Activated CD4-positive, alpha-beta T cell treated with anti-CD3 and anti-CD28 coated beads, Interleukin-10, Interleukin-2, amounts not matched to agents 100 ng/mL and 50 ng/mL, durations not matched to agents 16 hours and 8 hours (primary cell): ENCODE measurements at places on chromosomes 12 and 14.

DNA sequence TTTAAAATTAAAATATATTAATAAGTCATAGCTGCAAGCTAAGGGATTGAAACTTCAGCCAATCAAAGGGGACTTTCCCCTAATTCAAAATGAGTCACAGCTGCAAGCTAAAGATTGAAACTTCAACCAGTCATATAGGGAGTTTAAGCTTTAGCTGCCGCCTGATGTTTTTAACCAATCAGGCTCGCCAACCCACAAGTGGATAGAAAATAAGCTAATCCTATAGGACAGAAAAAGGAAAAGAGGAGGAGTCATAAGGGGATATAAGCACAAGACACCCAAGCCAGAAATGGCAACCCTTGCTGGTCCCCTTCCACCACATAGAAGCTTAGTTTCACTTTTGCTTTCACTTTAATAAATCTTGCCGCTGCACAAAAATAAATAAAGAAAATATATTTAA, 1154.6 kb downstream of the GALC start:
- DNase-seq = peak; percentile 50

GRCh38 chr12:12903642-12904609, 12.6 kb downstream of the GPRC5A start:
- DNase-seq = no peak

DNA sequence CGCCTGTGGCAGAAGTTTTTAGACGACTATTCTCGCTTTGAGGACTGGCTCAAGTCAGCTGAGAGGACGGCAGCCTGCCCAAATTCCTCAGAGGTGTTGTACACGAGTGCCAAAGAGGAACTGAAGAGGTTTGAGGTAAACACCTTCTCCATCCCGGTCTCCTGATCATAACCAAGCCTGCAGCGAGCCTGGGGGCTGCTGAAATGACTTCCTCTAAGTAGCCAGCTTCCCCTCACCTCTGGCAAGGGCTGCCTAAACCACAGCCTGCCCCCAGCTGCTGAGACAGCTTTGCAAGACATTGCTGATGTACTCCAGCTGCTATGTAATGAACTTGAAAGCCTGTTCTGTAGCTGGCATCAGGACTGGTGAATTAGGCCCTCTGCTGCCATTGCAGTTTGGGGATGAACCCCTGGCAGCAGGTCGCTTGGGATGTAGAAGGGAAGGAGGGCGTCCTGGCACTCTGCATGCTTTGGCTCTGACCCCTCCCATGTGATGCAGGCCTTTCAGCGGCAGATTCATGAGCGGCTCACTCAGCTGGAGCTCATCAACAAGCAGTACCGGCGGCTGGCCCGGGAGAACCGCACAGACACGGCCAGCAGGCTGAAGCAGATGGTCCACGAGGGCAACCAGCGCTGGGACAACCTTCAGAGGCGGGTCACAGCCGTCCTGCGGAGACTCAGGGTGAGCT, 84.6 kb downstream of the ESR2 start:
- no peak for DNase-seq

- DNase-seq = no peak
Observed at GRCh38 chr12:26198742-26199141, 3.4 kb downstream of the SSPN start.

DNA sequence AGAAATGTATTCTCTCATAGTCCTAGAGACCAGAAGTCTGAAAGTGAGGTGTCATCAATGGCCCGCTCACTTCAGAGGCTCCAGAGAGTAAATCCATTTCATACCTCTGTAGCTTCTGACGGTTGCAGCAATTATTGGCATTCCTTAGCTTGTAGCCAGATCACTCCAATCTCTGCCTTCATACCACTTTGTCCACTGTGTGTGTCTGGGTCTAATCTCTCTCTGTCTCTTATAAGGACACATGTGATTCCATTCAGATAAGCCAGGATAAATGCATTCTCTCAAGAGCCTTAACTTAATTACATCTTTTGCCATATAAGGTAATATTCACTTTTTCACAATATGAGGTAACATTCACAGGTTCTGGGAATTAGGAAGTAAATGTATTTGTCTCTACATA, 365.7 kb downstream of the GXYLT1 start:
- DNase-seq = no peak

- no peak for DNase-seq
Observed at GRCh38 chr12:127381681-127382080, 885.3 kb upstream of the TMEM132C start.

DNA sequence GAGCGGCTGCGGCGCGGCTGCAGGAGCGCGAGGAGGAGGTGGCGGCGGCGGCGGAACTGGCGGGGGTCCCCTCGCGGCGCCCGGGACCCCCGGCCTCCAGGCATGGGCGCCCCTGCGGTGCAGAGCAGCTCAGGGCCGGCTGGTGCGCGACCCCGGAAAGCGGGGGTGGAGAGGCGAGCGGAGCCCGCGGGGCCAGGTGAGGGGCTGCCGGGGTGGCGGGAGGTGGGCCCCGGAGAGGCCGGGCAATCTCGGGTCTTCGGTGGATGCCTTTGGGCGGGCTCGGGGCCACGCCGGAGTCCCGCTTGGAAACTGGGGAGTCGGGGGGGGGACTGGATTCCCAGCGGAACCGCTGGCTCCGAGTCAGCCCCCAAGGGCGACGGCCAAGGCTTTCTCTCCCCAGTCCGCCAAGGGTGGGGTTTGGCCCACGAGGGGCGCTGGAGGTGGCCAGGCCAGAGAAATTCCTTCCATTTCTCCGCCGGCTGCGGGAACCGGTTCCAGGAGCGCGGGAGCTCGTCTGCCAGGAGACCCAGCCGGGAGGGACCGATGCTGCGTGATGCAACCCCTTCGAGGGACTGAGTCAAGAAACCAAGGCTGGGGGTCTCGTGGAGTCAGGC, 13.9 kb upstream of the NR4A1 start:
- DNase-seq = no peak

DNA sequence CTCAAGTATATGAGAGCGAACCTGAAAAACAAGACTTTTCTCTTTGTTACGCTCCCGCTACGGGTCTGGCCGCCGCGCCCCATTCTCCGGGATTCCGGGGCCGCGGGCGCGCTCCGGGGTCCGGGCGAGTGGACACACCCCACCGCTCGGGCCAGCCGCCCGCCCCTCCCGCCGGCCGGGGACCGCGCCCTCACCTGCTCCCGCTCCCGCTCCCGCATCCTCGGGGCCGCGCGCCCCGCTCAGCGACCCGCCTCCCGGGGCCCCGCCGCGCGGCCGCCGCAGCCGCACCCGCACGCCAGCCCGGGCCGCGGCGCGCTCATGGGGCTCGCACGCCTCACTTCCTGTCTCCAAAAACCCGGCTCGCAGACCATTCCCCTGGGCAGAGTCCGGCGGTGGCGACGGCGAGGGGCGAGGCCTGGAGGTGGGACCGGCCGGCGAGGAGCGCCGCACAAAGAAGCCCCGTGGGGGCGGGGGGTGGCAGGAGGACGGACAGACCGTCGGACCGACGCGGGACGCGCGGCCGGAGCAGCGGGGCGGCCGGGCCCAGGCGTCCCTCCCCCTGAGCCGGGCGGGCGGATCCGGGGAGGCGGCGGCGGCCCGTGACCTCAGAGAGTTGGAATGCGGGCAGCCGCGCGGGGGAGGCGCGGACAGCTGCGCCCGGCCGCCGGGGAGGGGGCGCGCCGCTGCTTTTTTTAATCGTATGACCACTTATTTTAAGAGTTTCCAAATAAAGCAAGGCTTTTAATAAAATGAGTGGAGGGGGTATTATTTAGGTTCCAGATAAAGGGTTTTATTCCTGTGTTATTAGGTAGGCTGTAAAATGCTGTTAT, at the start of gene PTPN21:
Gene PTPN21 (minus strand): TSS at position 551 of the 830 bp plus-strand sequence. CDS start 4,590 bp downstream, outside the sequence.
- DNase-seq = no peak

- no peak for DNase-seq
Observed at GRCh38 chr12:89976866-89977265, 268.2 kb upstream of the ATP2B1 start.

GRCh38 chr14:24013654-24014514, 25.2 kb downstream of the DHRS4L2 start:
- DNase-seq = peak; percentile 78

DNA sequence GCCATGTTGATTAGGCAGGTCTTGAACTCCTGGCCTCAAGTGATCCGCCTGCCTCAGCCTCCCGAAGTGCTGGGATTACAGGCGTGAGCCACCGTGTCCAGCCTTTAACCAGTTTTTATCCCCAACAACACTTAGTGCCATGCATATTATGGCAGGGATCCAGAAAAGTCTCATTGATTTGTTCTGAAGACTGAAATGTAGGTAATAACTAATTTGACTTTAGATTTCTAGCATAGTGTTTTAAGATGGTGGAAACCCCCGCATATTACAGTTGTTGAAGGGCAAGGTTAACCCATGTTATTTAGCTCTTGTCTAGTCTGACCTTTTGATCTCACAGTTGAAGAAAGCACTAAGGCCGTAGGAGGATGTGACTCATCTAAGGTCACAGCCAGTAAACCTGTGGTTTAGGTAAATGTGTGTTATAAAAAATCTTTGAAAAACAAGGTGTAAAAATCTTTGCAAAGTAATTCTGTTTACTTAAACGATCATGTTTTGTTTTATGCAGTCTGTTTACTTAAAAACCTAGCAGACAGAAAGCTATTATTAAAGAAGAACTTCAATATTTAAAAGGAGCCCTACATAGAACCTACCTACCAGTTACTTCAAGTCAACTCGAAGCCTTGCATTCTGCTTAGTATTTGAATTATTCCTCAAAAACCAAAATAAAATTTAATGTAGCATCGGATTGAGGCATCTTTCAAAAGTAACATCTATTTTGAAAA, 24.8 kb downstream of the BICDL1 start:
- DNase-seq = peak; percentile 88

DNA sequence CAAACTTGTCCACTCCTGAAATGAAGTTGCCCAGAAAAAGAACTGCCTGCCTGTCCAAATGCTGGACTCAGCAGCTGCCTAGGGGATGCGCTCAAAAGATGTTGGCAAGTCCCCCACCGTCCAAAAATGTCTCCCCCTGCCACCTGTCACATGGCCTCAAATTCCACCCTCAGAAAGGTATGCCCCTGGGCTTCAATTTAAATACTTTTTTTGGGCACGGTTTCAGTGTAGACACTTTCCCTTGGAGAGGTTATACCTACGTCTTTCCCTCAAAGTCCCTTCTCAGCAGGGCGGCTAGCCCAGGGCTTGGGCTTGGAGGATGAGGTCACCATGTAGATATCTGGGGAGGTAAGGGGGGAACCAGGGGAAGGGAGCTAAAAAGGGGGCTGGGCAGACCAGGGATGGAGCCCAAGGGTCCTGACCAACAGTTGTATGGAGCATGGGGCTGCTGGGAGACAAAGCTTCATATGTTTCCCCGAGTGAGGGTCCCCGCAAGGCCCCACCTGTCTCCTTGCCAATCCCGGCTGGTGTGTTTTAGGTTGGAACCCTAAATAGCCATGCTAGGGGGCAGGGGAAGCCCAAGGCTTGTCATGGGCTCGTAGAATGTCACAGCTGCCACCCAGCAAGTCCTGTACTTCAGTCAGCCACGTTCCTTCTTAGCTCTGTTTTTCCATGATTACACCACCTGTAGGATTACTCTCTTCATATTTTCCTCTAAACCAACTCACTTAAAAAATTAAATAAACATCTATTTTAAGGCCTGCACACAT, 131.2 kb upstream of the TBX3 start:
- no peak for DNase-seq

DNA sequence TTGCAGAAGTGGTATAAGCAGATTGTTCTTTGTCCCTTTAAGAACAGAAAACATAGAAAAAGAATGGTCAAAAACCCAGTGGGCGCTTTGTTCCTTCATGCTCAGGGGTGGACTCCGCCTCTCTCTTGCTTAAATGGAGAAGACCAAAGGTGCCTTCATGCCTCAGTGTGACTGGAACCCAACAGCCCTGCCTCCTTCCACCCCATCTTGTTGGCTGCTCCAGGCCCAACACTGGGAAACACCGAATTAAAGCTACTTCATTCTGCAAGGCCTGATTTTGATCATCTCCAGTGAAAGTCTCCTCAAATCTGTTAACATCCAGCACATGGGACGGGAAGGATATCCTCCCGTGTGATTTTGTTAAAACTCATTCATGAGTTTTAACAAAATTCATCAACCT, 103.7 kb downstream of the BCL11B start:
- DNase-seq = no peak

- no peak for DNase-seq
Observed at GRCh38 chr14:103052407-103052806, 4.9 kb downstream of the CDC42BPB start.

- no peak for DNase-seq
Observed at GRCh38 chr14:103488960-103489359, 33.7 kb downstream of the CKB start.

DNA sequence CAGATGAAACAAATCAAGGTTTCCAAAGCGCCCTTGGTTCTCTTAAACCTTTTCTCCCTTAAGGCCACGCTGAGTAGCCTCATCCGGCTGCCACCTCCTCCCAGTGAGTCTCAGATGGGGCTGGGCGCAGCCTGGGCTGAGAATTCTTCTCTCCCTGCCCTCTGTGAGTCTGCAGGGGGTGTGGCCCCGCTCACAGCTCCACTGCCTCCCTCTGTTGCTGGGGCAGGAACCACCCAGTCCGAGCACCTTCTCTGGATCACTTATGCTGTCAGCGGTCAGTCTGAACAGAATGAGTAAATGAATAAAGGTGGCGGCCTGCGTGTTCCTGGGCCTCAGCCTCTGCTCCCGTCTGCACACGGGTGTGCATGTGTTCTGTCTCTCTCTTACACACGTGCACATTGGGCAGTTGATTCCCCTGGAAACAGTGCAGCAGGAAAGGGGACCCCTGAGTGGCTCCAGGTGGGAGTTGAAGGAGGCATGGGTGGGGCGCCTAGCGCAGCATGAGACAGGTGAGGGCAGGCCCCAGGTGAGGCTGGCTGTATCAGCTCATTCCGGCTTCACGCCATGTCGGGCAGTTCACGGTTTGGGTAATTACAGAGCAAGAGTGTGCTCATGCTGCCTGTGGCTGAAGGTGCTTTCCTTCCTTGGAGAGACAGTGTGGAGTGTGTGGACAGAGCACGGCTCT, 4.3 kb downstream of the PAPLN start:
- no peak for DNase-seq

GRCh38 chr12:69639400-69640016, 28.8 kb upstream of the LRRC10 start:
- peak; percentile 76 for DNase-seq

DNA sequence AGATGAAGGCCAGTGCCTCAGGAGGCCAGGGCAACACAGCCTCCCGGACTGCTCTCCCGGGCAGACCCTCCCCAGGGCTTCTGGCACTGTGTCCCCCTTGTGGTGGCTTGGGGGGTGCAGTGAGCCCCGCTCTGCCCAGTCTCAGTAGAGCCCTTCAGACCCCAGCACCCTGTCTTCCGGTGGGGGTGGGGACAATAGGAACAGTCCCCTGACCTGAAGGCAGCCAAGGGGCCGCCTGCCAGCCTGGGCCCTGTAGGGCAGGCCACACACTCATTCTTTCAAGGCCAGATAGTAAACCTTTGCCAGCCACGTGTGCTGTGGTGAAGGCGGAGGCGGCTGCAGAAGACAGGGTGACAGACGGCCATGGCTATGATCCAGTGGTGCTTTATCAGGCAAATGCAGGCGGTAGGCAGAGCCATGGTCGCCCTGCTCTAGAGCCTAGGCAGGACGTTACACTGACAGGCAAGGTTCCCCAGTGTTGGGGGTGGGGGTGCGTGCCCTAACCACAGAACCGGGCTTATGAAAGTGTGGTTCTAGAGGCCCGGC, 15.0 kb downstream of the ZFYVE21 start:
- no peak for DNase-seq

GRCh38 chr14:78104160-78104559, 66.0 kb upstream of the NRXN3 start:
- DNase-seq = no peak

- no peak for DNase-seq
Observed at GRCh38 chr14:90303473-90303872, 28.3 kb downstream of the NRDE2 start.
